CD8-positive, alpha-beta memory T cell (primary cell): ENCODE measurements at places on chromosomes 6 and 20. TPM values are rescaled to one million over a fixed set of nuclear protein-coding genes. Genes with fewer than 3 reads are reported as not detected.

GPR6 gene
- not detected for total RNA-seq

SLCO4A1 gene
- 42.0 TPM for total RNA-seq

CALHM6 gene
- 1.7 TPM for total RNA-seq

LY6G6C gene
- not detected for total RNA-seq

SPATS1 gene
- total RNA-seq, result not detected

ADAT2 gene
- total RNA-seq, result 20.6 TPM

RBPJL gene
- not detected for total RNA-seq

DLL1 gene
- 0.86 TPM for total RNA-seq

TREM2 gene
- 0.73 TPM for total RNA-seq

TMEM151B gene
- not detected for total RNA-seq
